ENCODE measurements at places on chromosomes 12 and 14. TPM values are rescaled to one million over a fixed set of nuclear protein-coding genes. Genes with fewer than 3 reads are reported as not detected.

GRCh38 chr12:18897823-18898222 lies 159.9 kb downstream of the CAPZA3 start:
- no peak for DNase-seq

GRCh38 chr14:73462815-73463214 lies 4.5 kb upstream of the NUMB start:
- DNase-seq = no peak

- DNase-seq = no peak
Observed at GRCh38 chr14:74936731-74937130, 13.7 kb upstream of the RPS6KL1 start.

Gene BDKRB2
- total RNA-seq = 0.29 TPM

Gene ADCY6
- 54.9 TPM for total RNA-seq
